ENCODE measurements at places on chromosomes 1 and 21. TPM values are rescaled to one million over a fixed set of nuclear protein-coding genes. Genes with fewer than 3 reads are reported as not detected.

NBPF9 gene
- total RNA-seq = 12.4 TPM

GJA9 gene
- 0.26 TPM for total RNA-seq

FCER1G gene
- total RNA-seq = 0.26 TPM

AIRE gene
- total RNA-seq = not detected

GUCA2B gene
- total RNA-seq = not detected

ITLN1 gene
- not detected for total RNA-seq

CELA2A gene
- not detected for total RNA-seq

GRCh38 chr1:163709636-163710035, 387.9 kb downstream of the NUF2 start:
- peak; percentile 26 for DNase-seq

DNA sequence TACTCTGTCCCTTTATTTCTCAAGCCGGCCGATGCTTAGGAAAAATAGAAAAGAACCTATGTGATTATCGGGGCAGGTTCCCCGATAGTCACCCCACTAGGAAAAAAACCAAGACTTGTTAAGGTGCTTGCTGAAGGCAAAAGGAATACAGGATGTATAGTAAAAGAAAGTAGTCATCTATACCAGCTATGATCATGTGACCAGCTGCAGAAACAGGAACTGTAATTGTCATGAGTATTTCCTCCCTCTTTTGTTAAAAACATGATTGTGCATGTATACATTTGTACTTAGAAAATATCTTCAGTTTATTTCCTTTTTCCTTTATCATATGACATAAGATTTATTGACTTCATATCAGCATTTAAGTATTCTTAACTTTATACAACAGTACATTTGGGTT, 30.5 kb downstream of the PIGK start:
- DNase-seq = peak; percentile 46

DNA sequence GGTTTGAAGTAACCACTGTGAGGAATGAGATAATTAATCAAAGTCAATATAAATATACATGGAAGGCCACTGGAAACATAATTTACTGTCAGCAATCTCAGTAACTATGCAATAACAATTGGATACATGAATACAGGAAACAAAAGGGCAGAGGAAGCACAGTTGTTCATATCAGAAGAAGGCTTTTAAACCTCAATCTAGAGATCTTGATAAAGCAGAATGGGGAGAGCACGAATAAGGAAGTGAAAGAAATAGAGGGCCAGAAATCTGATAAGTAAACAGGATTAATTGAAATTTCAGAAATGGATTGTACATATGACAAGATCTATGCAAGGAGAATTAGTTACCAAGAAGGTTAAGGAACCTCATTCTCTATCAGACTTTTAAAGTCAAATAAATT, 93.0 kb downstream of the EVI5 start:
- no peak for DNase-seq

DNA sequence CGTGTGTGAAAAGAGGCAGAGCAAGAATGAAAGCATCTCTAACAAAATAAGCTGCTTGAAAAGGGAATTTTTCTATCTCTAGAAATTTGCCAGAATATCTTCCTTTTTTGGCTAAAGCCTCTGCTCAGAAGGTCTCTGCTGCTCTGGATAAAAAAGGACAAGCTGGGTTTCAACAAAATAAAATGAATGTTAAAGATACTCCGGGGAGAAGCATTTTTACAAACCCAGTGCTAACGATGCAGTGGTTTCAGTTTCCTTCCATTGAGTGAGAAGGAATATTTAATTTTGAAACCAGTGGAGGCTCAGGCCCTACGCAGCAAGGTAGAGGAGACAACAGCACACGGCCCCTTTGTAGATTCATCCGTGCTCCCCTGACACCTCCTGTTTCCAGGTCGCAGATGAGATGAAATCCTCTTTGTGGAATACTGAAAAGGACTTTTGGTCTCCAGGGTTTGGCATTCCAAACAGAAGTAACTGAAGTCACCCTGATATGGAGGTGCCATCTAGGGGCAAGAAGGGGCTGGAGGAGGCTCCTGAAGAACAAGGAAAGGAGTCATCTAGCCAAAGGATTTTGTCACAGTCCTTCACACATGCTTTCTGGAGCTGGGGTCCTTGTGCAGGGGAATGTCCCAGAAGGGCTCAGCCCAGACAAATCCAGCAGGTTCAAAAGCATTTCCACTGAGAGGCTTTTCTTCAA, 65.7 kb upstream of the SYT6 start:
- DNase-seq = no peak

DNA sequence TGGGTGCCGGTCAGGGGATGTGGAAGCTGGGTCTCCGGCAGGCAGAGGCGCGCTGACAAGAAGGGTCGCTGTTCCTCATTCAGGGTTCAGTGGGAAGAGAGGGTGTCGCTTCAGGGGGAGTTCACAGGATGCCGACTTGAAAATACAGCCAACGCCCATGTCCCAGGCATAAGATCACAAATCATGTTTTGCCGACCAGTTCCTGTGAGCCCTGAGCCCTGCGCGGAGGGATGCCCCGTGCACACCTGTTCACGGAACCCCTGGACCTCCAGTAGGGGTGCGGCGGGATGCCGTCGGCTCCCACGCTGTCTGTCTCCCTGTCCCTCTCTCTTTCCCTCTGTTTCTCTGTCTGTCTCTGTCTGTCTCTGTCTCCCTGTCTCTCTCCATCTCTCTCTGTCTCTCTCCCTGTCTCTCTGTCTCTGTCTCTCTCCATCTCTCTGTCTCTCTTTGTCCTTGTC, 26.8 kb downstream of the TP73 start:
- no peak for DNase-seq

DNA sequence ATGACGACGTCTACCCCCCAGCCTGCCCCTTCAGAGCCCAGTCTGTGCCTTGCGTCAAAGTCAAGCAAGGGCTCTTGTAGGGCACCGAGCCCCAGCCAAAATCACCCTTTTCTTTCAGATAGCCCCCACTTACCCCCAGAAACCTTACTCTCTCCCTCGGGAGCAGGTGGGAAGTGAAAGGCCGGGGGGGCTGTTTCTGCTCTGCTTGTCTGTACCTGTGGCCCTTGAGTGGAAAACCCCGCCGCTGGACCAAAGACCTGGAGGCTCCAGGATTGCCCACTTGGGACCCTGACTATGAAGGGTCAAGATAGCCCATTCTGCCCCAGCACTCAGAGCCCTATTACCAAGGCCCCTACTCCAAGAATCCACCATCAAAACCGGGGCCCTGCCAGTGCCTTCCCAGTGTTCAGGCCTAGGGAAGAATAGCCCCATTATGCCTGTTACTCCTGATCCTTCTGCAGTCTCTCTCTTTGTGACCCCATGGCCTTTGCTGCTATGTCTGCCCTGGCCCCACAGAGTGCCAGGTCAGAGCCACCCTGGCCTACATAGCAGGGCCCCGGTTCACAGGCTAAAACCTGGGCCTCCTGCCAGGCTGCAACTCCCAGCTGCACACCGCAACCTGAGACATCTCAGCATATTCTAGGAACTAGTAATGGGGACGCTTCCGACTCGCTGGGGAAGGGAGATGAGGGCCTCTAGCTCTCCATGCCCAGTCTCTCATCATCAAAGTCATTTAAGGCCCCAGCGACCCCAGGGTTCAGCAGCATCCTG, 22.2 kb upstream of the HPDL start:
- DNase-seq = peak; percentile 32

DNA sequence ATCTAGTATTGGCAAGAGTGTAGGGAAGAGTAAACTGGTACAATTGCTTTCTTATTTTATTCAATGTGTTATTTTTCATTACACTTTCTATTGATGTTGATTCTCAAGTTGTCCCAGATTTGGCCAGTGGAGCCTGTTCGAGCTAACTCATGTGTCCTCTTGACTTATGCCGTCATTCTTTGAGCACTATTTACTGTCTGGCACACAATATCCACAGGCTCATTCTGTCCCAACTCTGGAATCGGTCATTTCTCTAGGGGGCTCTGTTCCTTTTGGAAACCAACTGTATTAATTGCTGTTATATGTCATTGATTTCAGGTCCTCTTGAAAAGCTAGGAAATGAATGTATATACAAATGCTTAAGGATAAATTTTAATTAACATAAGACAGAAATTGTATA, 22.4 kb upstream of the SFPQ start:
- no peak for DNase-seq

DNA sequence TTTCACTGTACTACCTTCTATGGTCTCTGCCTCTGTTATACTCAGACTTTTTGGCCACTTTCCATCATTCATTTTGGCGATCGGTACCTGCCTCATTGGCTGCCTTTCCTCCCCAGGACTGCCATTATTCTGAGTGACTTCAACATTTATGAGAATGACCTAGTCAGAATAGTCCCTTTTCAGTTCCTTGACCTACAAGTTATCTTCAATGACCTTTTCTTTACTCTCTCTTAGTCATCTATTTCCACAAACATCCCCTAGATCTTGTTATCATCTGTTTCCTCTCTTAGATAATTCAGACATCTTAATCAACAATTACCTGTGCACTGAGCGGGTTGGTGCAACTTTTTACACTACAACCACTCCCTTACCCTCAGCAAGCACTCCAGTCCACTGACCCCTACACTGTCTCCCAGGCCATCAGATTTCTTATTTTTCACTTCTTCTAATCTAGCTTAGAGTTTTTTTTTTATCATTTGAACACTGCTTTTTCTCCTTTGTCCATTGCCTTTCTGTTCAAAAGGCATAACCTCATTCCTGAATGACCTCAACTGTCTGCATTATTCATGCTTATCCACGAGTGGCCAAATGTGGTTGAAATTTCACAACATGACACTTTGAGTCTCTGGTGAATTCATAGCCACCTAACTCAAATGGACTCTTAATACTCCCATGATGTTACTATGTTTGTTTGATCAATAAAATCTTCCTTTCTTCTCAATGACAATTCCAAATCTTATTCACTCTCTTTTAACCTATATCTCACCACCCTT, 112.7 kb downstream of the HMCN1 start:
- peak; percentile 43 for DNase-seq

GRCh38 chr1:31714442-31715086, 10.7 kb upstream of the COL16A1 start:
- peak; percentile 50 for DNase-seq

DNA sequence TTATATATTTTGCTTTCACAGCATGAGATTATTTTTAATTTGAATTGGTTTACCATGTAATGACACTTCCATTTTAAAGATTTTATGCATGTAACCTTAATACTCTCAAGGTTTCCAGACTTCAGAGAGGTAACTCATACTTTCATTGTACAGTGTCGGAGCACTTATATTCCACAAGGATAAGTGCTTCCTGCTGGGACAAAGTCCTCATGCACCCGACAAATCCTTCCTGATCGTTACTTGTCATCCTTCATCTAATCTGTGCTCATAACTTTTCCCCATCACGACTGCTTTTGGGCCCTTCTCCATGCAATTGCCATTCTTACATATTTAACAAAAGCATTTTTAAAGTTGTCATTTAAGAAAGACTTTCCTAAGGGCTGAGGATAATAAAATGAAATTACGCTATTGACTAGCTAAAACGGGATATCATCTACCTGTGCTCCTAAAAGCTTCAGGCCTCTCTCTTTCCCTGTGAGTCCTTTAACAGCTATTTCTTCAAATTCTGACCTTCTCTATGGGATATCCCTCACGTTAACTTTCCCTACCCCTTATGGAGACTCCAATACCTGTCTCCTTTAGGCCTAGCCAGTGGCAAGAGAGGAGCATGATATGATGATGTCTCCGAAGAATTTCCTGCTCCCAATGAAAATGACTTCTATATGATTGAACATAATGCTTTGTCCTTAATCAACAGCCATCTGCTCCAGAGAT, 59.3 kb downstream of the NCAM2 start:
- no peak for DNase-seq

Data from bronchial epithelial cell (primary cell).